GM23248 (cell line): ENCODE measurements at places on chromosomes 16 and 17. TPM values are rescaled to one million over a fixed set of nuclear protein-coding genes. Genes with fewer than 3 reads are reported as not detected.

Gene KRT33A
- not detected in 2 replicates for polyA plus RNA-seq

DNA sequence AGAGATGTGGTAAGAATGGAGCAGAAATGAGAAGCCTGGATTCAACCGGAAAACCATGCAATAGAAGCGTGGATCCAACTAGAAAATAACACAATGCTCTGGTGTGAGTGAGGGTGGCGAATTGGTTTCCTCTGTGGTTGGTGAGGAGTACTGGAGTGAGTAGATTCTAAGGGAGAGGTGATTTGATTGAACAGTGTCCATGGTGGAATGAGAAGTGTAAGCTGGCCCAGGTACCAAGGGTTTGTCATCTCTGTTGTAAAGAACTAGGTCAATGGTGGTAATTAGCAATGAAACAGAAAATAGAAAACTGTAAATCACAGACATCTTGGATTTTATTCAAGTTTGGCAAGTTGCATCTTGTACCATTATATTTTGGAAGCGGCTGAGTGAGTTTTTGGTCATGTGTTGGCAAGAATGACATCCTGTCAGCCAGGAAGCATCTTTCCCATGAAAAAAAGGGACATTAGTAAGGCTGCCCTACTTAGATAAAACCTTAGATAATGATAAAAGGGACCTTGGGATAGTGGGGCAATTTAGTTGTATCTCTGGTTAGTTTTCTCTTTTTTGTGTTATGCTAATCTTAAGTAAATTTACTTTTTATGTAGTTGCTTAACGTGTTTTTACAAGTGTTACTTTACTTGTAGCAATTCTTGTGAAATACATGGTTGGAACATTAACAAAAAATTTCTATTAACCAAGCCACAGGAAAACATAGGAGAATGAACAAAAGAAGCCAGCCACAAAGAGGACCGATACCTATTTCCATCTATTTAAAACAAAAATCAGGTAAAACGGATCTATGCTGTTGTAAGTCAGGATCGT, 20.9 kb downstream of the HSD17B2 start:
- no peak for DNase-seq

DNA sequence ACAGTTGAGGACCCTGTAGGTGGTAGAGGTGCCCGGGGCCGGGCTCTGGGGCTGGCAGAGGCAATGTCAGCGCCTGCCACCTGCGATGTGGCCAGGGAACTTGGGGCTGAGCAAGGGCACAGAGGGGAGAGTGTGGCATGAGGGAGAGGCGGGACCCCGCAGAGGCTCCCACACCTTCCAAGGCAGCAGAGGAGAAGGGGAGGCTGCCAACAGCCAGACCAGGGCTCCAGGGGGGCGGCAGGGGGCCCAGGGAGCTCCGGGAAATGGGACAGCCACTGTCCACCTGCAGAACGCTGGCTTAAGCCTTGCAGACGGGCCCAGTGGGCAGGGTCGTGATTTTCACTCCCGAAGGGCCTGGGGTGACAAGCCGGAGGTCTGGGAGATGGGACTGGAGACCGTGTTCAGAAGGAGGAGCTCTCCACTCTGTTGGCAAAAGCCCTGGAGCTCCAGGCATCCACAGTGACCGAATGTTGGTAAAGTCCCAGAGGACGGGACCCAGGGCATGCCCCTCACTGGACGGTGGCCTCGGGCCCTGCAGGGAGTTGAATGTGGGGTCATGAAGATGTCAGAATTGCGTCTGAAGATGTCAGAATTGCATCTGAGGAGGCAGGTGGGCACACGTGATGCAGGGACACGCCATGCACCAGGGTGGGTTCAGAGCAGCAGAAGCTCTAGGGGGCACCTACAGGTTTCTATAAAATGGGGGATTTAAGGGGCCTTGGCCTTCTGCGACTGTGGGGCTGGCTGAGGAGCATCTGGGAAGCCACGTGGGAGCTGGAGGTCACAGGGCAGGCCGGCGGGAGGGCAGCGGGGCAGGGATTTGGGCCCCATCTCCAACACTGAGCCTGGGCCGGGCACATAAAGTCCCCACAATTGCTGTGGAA, 18.6 kb downstream of the CD7 start:
- DNase-seq = no peak

GRCh38 chr17:77959926-77960521, 1.5 kb downstream of the TNRC6C start:
- no peak for DNase-seq

DNA sequence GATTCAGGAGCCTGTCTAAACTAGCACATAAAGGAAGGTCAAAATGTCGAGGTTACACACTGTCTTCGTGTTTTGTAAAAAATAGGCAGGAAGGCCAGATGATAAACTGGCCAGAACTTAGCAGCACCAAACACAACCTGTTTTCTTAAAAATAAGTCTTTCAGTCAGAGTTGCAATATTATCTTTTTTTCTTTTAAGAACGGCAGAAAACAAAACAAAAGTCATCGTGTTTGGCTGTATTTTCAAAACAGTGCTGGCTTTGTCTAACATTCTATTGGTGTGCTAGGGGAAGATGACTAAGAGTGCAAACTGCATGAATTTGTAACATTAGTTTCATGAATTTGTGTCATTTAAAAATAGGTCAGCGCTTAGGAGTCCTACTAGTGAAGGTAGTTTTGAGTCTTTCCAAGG, 5.3 kb downstream of the MAF start:
- DNase-seq = no peak
